ENCODE measurements at places on chromosomes 5 and 9. TPM values are rescaled to one million over a fixed set of nuclear protein-coding genes. Genes with fewer than 3 reads are reported as not detected.

DNA sequence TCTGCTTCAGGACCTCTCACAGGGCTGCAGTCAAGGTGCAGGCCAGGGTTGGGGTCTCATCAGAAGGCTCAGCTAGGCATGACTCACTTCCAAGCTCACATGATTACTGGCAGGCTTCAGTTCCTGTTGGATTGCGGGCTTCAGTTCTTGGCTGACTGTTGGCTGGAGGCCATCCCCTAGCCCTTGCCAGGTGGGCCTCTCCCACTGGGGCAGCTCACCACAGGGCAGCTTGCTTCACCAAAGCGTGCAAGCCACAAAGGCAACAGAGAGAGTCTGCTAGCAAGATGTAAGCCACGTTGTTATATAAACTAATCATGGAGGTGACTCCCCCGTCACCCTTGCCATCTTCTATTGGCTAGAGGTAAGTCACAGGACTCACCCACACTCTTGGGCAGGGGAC, 14.4 kb downstream of the CPLX2 start:
- H3K27ac ChIP-seq, result no peak overlapping the region
- H3K27me3 ChIP-seq, result no peaks in the 10 kb centered on the region
- no peak for DNase-seq
- peaks cover 10% of the 10 kb centered on the region for H3K36me3 ChIP-seq
- H3K4me1 ChIP-seq, result no peaks in the 10 kb centered on the region
- no peak overlapping the region for H3K4me3 ChIP-seq

DNA sequence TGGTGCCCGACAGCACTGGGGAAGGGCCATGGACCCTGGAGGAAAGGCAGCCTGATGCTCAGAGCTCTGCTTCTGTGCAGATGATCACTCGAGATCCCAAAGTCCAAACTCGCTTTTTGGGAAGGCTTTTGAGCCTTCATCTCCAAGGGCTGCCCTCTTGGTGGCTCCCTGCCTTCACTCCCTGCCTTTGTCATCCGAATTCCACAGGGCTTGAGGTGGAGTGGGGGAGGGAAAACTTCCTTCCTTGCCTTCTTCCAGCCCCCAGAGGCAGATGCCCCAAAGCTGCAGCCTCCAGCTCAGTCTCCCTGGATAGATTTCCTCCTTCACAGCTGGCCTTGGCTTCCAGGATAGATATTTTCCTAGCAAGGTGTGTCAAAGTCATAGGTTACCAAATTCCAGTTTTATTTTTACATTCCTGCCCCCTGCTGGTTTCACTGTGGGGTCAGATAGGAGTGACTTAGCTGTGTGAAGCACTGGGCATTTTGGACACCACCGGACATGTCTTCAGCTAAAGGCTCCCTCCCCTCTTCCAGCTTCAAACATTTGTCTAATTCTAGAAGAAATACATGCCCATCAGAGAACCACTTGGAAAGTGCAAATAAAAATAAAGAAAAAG, 268.2 kb downstream of the HSPA4 start:
- H3K4me1 ChIP-seq, result peaks cover 16% of the 10 kb centered on the region
- peaks cover 1% of the 10 kb centered on the region for H3K27me3 ChIP-seq
- no peak overlapping the region for H3K27ac ChIP-seq
- DNase-seq, result no peak
- no peak overlapping the region for H3K4me3 ChIP-seq

GRCh38 chr5:181222630-181223057, 437 bp upstream of the TRIM41 start:
- H3K4me3 ChIP-seq, result peak overlapping the region; percentile 98
- peak overlapping the region; percentile 98 for H3K27ac ChIP-seq
- peaks cover 9% of the 10 kb centered on the region for H3K27me3 ChIP-seq
- H3K4me1 ChIP-seq, result peaks cover 53% of the 10 kb centered on the region

DNA sequence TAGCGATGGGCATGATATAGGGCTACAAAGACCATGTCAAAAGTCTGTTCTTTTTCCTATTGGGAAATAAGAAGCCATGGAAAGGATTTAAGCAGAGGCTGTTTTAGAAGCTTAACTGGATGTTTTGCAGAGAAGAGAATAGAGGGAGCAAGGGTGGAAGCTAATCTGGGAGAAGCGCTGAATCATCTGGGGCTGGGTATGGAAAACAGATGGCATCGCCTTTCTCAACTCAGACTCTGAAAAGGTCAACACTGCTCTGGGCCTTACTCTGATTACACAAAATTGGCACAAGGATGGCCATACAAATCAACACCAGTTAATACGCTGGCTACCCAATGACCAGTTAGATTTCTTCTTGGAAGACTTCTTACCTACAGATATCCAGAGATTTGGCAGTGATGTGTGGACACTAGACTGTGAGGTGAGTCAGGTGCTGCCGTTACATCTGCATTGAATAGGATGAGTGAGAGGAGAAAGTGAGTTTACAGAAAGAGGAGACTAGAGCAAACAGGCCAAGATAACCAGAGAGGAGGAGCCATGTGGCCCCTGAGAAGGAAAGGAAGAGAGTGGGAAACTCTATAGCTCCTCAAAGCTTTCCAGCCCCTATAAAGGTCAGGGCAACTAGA, 6.2 kb upstream of the TCERG1 start:
- no peaks in the 10 kb centered on the region for H3K4me1 ChIP-seq
- DNase-seq, result no peak
- no peaks in the 10 kb centered on the region for H3K36me3 ChIP-seq
- H3K4me3 ChIP-seq, result no peak overlapping the region
- no peak overlapping the region for H3K27ac ChIP-seq

GRCh38 chr5:40780199-40780598, 18.0 kb downstream of the PRKAA1 start:
- H3K27ac ChIP-seq, result no peak overlapping the region
- H3K4me3 ChIP-seq, result no peak overlapping the region
- peaks cover 52% of the 10 kb centered on the region for H3K4me1 ChIP-seq
- peaks cover 7% of the 10 kb centered on the region for H3K36me3 ChIP-seq

Gene ENTREP1
- 0.07 TPM for total RNA-seq

Data from activated CD4-positive, alpha-beta memory T cell treated with anti-CD3 and anti-CD28 coated beads for 36 hours (primary cell).